Activated naive CD4-positive, alpha-beta T cell treated with anti-CD3 and anti-CD28 coated beads, Interleukin-2, amount 10 ng/mL, durations not matched to agents 7 days and 5 days (primary cell): ENCODE measurements at places on chromosomes 1 and 21.

GRCh38 chr1:165912638-165913037 lies 85.2 kb downstream of the UCK2 start:
- DNase-seq: no peak

- no peak for DNase-seq
Observed at GRCh38 chr1:950268-950667, 8.8 kb downstream of the NOC2L start.

DNA sequence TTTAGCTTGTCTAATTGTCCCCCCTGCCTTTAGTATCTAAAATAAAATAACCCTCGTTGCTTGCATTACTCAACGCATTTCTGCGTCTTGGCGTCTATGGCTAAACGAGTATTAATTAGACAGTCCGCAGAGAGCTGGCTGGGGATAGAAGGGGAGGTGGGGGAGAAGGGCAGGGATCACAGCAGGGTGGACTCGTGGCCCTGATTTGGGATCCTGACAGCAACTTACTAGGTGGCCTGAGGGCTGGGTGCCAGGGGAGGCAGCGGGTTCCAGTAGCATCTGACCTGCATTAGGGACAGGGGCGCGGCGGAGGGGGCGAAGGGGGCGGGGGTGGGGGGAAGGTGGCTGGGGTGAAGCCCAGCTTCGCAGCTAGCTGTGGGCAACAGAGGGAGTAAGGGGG lies 1.1 kb upstream of the BACE2 start:
- no peak for DNase-seq

GRCh38 chr1:42157667-42158066 lies 4.5 kb downstream of the GUCA2B start:
- peak; percentile 37 for DNase-seq

DNA sequence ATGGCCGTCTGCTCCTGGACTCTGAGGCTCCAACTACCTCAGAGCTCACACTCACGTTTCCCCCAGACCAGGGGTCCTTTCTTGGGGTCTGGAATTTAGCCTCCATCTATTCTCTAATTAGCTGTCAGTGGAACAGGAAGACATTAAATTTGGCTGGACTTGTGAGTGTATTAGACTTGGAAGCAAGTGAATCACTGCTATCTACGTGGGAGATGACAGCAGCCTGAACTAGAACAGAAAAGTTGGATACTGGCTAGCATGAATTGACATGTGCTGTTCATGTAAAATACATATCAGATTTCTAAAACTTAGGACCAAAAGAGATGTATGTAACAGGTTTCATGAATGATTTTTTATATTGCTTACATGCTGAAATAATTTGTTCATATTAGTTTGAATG lies 28.0 kb downstream of the TAF5L start:
- DNase-seq: no peak

- DNase-seq: peak; percentile 76
Observed at GRCh38 chr1:247373721-247374141, 42.1 kb upstream of the ZNF496 start.

DNA sequence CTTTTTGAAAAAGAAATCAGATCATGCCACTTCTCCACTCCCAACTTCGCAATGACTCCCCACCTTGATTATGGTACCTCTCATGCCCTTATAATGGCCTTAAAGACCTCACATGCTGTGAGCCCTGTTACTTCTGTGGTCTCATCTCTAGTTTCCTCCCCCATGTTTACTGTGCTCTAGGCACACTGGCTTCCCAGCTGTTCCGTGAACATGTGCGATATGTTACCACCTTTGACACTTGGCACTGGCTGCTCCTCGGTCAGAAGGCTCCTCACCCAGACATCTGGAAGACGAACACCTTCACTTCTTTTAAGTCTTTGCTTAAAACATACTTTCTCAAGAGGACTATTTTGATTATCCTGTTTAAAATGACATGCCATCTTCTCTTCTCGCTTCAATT lies 14.3 kb upstream of the NTMT2 start:
- no peak for DNase-seq
